ENCODE measurements at places on chromosomes 5 and 9. TPM values are rescaled to one million over a fixed set of nuclear protein-coding genes. Genes with fewer than 3 reads are reported as not detected.

The MYMK gene
- total RNA-seq: not detected

The SNCB gene
- not detected for total RNA-seq

The DMRTA1 gene
- total RNA-seq: not detected

The CNTNAP3B gene
- total RNA-seq: not detected

The PSD2 gene
- total RNA-seq: 0.19 TPM

The C9orf50 gene
- not detected for total RNA-seq

The NKD2 gene
- total RNA-seq: not detected
